ENCODE measurements at places on chromosomes 16 and 17.

GRCh38 chr17:33318241-33318640, 25.1 kb upstream of the ASIC2 start:
- DNase-seq: no peak

GRCh38 chr17:51443646-51444045, 183.3 kb downstream of the UTP18 start:
- no peak for DNase-seq

- DNase-seq: no peak
Measured at GRCh38 chr17:45908460-45908859, 14.1 kb downstream of the MAPT start.

DNA sequence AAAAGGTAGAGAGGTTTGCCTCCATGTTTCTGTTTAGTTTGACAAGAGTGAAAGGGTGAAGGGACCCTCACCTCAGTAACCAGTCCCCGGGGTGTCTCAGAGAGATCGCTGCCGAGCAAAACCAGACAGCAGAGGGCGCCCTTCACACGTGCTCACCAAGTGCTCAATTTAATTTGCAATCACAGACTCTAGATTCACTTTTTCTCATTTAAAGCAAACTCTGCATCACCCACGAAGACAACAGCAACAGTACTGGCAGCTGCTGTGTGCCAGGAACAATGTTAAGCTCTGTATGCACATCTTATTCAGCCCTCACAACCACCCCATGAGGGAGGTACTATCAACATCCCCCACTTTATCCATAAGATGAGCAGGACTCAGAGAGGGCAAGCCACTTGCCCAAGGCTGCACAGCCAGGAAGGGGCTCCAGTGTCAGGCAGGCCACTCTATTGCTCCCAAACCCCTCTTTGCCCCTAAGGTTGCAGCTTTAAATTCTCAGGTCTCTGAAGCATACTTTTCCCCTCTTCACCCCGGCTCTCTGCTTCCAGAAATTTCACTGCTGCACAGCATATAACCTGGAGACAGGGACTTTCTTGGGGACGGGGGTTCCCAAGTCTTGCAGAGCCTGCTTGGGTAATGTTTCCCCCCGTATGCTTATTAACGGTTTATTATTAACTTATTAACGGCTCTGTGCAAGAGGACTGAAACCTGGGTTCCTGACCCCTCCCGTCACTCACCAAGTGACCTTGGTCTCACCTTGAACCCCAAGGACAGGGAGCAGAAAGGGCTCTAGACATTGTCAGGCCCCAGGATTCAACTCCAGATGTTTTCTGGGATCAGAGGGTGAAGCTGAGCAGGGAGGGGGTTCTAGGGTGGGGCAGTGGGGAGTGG, 70.9 kb downstream of the CNGB1 start:
- DNase-seq: peak; percentile 75

DNA sequence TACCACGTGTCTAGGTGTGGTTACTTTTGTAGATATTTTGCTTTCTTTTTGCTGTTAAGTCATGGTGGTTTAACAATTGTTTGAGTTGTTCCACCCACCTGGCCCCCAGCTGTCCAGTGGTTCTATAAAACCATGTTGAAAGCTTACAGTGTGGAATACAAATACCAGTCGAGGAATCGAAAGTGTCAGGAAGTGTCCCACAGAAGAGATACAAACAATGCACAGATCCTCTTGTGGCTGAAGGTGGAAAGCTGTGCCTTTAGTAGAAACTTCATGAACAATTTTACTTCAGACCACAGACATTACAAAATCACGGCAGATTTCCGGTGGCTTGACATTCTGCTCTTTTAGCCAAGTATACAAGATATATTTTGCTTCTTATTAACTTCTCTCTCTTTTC, 782.4 kb upstream of the SOX9 start:
- no peak for DNase-seq
